ENCODE measurements at places on chromosomes 16 and 17. TPM values are rescaled to one million over a fixed set of nuclear protein-coding genes. Genes with fewer than 3 reads are reported as not detected.

GRCh38 chr17:3008336-3009288 is 54.8 kb downstream of the OR1D5 start:
- DNase-seq, result no peak

- no peak for DNase-seq
Measured at GRCh38 chr17:55852734-55853133, 101.9 kb downstream of the PCTP start.

DNA sequence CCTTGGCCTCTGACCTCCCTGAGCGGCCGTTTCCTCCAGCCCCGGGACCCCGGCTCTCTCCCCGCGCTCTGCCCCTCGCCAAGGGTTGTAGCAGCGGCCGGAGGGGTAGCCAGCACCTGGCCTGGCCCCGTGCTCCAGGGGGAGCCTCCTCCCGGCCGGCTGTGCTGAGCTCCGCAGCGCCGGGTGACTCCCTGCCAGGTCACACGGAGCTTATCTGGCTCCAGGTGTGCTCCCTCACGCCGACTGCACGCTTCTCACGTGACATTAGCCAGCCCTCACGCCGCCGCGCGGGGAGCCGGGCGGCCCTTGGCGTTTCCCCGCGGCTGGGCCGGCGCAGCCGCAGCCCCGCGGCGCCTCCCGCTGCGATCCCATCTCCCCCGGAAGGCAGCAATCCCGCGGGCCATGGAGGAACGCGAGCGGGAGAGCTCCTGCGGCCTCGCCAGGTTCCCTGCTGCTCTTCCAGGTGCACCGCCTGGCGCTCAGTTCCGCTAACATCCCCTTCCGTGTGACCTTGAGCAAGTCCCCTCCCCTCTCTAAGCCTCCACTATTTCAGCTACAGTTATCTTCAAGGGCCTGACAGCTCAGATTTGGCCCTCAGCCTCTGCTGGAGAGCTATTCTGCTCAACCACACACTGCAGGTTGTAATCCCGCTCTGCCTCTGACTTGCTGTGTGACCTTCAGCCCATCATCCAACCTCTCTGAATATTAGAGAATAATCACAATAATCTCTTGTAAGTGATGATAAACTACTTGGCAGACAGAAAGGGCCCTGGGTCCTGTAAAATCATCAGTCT is 3.4 kb downstream of the MYO18A start:
- no peak for DNase-seq

DNA sequence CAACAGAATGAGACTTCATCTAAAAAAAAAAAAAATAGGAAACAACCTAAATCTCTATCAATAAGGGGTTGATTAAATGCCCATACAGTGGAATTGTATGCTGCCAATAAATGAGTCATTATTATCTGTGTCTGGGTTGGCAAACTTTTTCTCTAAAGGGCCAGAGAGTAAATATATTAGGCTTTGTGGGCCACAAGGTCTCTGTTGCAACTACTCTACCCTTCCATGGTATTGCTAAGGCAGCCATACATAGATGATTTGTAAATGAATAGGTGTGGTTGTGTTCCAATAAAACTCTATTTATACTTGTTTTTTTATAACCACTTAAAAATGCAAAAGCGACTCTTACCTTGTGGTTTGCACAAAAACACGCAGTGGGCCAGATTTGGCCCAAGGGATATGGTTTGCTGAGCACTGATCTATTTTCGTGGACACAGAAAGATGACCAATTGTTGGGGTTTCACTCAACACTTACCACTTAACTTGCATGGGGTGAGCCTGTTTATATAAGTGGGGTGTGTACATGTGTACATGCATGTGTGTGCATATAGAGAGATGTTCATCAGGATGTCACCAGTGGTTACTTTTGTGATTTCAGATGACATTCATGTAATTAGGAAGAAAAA is 12.4 kb upstream of the IL4R start:
- DNase-seq, result no peak

- no peak for DNase-seq
Measured at GRCh38 chr17:49431743-49432142, 17.1 kb upstream of the PHB1 start.

DNA sequence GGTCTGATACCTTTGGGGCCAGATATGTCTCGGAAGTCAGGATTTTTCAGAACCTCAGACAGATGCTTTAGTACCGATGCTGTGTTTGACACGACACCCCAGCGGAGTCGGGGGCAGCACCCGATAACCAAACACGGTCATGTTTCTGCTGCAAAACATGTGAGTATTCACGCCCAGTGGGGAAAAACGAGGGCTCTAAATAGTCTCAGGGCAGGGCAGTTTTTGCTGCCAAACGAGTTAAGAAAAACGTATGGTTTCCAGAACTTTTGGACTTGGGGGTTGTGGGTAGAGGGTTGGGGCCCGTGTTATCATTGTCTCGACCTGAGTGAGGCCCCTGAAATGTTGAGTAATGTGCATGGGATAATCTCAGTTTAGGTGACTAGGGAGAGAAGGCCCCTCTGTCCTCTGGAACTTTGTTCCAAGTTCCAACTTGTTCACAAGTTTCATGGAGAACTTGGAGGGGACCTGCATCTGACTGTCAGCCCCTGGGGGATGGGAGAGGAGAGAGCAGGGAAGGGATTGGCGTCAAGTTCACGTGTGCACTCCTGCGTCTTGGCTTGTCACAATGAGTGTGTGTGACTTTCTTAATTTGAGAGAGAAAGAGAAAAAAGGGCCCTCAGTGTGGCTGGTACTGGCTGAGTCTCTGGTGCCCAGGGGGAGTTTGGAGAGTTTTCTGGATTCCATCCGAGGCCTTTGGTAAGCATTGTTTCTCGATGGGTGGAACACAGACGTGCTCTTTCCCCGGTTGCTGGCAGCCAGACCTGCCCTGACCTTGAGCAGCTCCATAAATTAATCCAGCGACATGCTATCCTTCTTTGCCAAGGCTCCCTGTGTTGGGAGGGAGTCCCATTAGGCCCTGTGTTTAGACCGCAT is 83.9 kb upstream of the CIBAR2 start:
- no peak for DNase-seq

The CCL5 gene
- polyA plus RNA-seq, result 2.3 TPM

DNA sequence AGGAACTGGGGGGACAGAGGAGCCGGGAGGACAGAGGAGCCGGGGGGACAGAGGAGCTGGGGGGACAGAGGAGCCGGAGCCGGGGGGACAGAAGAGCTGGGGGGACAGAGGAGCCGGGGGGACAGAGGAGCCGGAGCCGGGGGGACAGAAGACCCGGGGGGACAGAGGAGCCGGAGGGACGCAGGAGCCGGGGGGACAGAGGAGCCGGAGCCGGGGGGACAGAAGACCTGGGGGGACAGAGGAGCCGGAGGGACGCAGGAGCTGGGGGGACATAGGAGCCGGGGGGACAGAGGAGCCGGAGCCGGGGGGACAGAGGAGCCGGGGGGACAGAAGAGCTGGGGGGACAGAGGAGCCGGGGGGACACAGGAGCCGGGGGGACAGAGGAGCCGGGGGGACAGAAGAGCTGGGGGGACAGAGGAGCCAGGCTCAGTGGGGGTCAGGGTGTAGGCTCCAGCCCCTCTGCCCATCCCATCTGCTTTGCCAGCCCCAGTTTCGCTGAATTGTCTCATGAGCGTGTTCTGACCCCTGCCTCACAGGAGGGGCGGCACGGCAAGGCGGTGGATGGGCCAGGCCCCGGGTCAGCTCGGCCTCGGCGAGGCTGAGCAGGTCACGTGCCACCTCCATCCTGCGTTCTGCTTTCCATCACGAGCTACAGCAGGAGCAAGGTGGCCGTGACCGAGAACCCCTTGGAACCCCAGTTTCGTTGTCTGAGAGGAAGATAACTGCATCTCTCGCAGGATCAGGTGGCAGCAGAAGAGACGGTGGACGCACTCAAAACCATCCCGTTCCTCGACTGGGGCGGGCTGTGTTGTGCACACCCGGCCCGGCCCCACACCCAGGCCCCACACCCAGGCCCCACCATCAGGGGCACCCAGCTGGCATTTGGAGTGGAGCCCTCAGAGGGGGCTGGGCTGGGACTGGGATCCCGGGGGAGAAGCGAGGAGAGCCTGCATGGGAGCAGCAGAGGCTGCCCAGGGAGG is 26.1 kb upstream of the CBFA2T3 start:
- no peak for DNase-seq

The CLEC18B gene
- polyA plus RNA-seq, result 122 TPM

DNA sequence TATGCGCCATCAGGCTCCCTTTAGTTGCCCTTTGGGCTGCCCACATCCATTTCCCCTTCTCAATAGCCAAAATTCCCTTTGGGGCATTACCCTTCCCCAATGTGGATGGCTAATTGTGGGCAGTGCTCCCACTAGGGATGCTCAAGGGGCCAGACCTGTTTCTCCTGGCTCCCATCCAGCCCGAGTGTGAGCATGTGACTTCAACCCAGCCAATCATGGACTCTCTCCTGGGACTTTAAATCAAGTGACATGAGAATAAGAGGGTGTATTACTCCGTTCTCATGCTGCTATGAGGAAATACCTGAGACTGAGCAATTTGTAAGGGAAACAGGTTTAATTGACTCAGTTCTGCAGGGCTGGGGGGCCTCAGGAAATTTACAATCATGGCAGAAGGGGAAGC is 60.9 kb upstream of the WSB1 start:
- no peak for DNase-seq

The TPSB2 gene
- not detected for polyA plus RNA-seq

DNA sequence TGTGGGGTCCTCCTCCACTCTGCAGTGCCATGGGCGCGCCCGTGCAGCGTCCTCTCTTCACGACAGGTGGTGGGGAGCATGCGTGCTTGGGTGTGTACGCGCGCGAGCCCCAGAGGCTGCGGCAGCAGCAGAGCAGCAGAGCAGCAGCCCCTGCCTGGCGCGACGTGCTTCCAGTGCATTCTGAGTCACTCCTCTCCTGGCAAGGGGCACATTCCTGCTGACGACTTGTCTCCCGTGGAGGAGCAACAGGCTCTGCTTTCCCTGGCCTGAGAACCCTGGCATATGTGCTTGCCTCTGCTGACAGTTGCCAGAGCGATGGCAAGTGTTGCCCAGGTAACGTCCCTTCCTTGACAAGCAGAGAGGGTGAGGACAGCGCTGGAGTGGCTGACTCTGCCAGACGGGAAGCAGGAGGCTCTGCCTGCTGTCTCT is 133.8 kb upstream of the PLCG2 start:
- no peak for DNase-seq

The SPATA32 gene
- 0.08 TPM for polyA plus RNA-seq

The USP43 gene
- 6.2 TPM for polyA plus RNA-seq

The TLCD1 gene
- 21.0 TPM for polyA plus RNA-seq

GRCh38 chr16:73750639-73751038 is 546.0 kb upstream of the PSMD7 start:
- no peak for DNase-seq

DNA sequence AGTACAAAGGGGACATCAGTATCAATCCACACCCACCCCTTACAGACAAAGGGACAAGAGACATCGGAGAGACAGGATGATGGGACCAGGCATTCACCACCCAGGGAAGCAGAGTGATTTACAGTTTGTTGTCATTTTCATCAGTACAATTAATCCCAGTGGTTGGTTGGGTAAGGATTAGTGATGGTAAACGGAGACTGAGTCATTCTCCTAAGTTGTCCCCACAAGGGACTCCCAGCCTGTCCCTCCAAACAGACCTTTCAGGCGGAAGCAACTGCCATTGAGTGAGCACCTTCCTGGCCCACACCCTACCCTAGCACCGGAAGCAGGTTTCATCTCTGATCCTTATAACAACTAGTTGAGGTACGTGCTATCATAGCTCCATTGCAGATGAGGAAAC is 11.2 kb downstream of the PPL start:
- DNase-seq, result no peak

The PIRT gene
- not detected for polyA plus RNA-seq

The RAMP2 gene
- polyA plus RNA-seq, result 96.7 TPM

The HS3ST4 gene
- 0.27 TPM for polyA plus RNA-seq

- no peak for DNase-seq
Measured at GRCh38 chr16:85626191-85626981, 13.3 kb downstream of the GSE1 start.

GRCh38 chr16:49958448-49958847 is 66.6 kb upstream of the CNEP1R1 start:
- no peak for DNase-seq

The TCF25 gene
- polyA plus RNA-seq, result 127 TPM

GRCh38 chr17:1912146-1912545 is 82.3 kb downstream of the RPA1 start:
- no peak for DNase-seq

GRCh38 chr16:24729951-24730815 is 732 bp downstream of the TNRC6A start:
- no peak for DNase-seq

DNA sequence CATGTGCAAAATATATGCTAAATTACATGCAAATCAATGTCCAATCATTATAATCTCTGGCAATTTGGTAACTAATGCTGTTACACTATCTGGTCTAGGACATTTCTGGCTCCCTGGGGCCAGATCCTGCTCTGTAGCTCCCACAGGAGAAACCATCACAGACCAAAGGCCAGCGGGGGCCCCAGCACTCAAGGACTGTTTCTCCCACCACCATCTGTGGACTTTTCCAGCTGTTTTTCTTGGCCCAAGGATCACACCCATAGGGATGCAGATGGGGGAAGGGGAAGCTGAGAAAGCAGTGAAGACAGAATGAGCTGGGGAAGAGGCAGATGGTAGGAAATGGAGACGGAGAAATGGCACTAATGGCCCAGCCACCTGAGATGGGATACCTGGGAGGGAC is at the start of gene HIGD1B:
Gene HIGD1B (plus strand): TSS at position 298 of the 400 bp plus-strand sequence. CDS start 270 bp downstream, outside the sequence.
- no peak for DNase-seq

DNA sequence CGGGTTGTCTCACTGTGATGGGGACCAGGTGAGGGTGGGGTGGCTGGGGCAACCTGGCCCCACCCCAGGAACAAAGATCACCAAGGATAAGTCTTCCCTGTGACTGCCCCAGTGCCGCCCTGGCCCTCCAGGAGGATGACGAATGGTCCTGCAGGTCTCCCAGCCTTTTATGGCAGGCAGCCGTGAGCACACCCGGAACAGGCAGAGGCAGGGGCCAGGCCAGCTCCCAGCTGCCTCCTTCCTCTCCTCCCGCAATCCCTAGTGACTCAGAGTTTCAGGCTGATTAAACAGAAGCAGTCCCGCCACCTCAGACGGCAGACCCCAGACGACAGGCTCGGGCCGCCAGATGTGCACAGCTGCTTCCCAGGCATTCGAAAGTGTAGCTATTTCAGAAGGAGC is 13.3 kb downstream of the JUP start:
- no peak for DNase-seq

- no peak for DNase-seq
Measured at GRCh38 chr17:34511931-34512330, 67.5 kb upstream of the TMEM132E start.

Measured in right renal cortex interstitium (tissue), 3 donors.